ENCODE measurements at places on chromosomes 3 and 15.

GRCh38 chr3:98513091-98513511 is 9.6 kb downstream of the CLDND1 start:
- DNase-seq: no peak

- no peak for DNase-seq
Measured at GRCh38 chr15:22806664-22807063, 20.2 kb downstream of the NIPA1 start.

GRCh38 chr15:69224383-69224782 is 63.9 kb downstream of the GLCE start:
- DNase-seq: no peak

DNA sequence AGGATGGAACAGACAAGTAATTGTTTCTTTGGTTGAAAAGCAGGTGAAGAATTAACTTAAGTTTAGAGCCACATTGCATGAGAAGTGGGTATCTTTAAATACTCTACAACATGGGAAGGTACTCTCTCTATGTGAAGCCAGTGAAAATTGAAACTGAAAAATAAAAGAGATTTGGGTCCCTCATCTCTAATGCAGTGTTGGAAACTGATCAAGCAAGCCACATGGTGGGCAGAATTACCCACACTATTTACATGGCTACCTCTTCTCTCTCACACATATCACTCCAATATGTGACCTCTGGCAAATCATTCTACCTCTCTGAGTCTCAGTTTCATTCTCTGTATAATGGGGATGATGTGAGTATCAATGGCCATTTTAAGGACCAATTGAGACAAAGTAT is 339.0 kb downstream of the IL5RA start:
- no peak for DNase-seq

- DNase-seq: no peak
Measured at GRCh38 chr3:5250467-5251195, 63.1 kb downstream of the EDEM1 start.

- no peak for DNase-seq
Measured at GRCh38 chr3:39637807-39638206, 170.3 kb downstream of the MOBP start.

DNA sequence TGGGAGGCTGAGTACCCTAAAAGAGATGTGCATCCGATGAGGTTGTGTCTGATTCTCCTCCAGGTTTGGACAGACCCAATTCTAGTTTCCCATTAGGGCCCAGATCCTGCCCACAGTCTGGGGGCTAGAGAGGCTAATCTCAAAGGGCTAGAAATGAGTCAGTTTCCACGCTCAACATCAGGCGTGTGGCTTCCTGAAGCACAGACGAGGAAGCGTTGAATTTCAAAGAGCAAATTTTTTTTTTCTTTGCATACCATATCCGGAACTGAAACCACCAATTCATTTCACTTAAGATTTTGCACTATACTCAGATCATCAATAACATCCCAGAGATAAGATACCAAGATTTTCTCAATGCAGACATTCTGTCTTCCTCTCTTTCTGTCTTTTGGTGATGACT is 173.8 kb upstream of the BCL6 start:
- peak; percentile 80 for DNase-seq

DNA sequence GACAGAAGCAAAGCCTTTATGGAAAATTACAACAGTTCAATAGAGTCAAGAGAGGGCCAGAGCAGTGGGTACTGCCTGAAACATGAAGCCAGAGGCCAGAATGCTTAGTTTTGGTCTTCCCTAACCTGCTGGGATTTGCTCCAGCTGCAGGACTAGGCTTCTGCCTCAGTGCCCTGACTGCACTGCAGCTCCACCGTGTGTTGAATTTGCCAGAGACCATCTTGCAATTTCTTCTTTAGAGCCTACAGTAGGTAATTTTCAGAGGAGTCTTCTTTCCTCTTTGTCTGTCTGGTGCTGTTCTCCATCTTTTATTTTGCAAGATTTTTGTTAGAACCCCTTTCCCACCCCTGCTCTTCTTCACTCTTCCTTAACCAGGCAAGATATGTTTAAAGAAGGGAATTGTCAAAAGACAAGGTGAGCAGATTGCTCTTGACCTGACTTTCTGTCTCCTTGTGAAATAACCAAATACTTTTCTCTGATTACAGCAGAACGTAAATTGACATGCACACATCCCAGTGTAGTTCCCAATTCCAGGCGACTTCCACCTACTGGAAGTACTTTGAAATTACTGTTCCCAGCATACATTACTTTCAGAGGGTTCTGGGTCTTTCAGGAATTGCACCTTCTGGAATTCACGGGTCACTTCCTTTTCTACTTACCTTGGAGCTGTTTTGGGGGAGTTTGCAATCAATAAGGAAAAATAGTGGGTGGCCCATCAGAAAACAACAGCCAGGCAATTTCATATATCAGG is 161.2 kb downstream of the MINAR1 start:
- no peak for DNase-seq

GRCh38 chr15:76714950-76715349 is 190.2 kb downstream of the SCAPER start:
- no peak for DNase-seq

DNA sequence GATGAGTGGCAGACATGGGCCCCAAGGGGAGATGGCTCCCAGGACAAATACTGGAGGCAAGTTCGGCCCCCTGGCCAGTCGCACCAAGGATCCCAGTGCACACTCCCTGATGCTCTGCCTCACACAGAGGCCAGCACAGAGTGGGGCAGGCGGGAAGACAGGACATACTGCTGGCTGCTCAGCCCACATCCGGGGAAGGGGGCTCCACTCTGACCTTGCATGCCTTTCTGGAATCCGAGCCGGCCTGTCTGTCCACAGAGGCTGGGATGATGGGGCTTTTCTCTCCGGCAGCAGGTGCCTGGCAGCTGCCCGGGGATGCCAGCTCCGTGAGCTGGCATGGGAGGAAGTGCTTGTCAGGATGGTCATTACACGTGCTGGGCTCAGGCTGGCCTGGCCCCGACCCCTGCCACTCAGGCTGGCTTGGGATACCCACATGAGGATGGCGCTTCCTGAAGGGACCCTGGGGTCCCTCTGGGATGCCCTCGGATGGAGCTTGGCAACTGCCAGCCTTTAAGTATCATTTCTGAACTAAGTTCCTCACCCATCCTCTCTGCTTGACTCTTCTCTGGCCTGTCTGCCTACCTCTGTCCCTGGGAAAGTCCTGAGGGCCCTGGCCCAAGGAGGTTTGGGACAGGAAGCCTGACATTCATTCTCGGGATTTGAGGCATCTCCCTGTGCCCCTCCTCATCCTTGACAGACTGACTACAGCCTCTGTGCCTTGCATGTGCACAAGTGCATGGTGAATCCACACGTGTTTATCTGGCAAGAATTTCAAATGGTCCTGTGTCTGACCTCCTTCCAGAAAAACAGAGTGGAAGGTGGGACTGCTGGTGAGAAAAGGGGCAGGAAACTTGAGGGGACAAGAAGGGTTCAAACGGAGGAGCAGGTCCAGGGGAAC is 46.5 kb downstream of the EXOG start:
- no peak for DNase-seq

- DNase-seq: no peak
Measured at GRCh38 chr3:134328147-134328591, 46.1 kb downstream of the AMOTL2 start.

- no peak for DNase-seq
Measured at GRCh38 chr15:90563463-90563862, 33.7 kb downstream of the CRTC3 start.

DNA sequence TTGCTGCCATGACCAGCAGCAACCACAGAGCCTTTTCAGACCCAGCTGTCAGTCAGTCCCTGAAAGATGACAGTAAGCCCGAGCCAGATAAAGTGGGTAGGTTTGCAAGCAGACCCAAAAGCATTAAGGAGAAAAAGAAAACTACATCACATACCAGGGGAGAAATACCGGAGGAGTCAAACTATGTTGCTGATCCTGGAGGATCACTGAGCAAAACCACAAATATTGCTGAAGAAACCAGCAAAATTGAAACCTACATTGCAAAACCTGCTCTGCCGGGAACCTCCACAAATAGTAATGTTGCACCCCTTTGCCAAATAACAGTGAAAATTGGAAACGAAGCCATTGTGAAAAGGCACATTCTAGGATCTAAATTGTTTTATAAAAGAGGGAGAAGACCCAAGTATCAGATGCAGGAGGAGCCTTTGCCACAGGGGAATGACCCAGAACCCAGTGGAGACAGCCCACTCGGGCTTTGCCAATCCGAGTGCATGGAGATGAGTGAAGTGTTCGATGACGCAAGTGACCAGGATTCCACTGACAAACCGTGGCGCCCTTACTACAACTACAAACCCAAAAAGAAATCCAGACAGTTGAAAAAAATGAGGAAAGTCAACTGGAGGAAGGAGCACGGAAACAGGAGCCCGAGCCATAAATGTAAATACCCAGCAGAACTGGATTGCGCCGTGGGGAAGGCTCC is 42.1 kb upstream of the RASA2 start:
- no peak for DNase-seq

GRCh38 chr15:79394231-79394630 is 37.9 kb upstream of the MINAR1 start:
- no peak for DNase-seq

GRCh38 chr3:29065211-29065785 is 215.6 kb upstream of the RBMS3 start:
- no peak for DNase-seq

- DNase-seq: no peak
Measured at GRCh38 chr3:27521179-27521871, 37.1 kb upstream of the SLC4A7 start.

DNA sequence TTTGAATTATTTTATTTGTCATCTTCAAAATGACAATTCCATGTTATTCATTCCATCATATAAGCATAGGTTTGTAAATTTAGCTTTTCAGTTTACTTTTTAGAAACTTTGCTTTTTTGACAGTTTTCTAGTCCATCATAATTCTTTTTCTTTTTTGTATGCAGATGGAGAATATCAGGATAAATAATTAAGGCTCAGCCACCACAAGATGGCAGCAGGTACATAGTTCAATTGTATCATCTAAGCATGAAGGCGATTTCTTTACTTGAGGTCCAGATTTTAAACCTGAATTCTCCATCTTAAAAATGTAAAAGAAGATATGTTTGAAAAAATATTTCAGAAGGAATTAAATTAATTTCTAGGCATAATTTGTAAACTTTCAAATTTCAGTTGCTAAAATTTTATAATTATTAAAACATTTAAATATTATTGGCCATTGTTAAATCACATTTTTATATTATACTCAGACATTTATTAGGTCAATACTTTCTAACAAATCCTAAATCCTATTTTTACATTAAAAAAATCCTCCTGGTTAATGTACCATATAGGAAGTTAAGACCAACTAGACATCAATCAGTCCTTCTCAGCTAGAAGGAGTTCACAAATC is 15.1 kb downstream of the PLSCR5 start:
- peak; percentile 25 for DNase-seq

GRCh38 chr3:53713626-53714025 is 132.6 kb downstream of the CHDH start:
- no peak for DNase-seq

DNA sequence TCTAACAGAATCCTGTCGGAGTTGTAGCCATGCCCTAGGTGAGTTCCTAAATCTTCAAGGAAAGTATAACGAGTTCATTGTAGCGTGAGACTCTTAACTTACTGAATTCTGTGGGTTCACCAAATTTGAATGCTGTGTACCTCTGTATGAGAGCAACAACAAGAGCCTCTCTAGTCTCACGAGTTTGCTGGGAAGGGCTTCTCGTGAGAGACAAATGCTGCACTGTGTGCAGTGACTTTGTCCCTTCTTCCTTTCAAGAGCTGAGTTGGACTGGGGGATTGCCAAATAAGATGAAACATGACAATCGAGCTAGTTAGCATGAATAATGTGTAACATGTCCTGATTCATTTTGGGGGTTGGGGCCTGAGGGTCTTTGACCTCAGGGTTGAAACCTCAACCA is 32.2 kb downstream of the KAT2B start:
- no peak for DNase-seq

- DNase-seq: peak; percentile 51
Measured at GRCh38 chr3:147361454-147362420, 44.6 kb downstream of the ZIC4 start.

DNA sequence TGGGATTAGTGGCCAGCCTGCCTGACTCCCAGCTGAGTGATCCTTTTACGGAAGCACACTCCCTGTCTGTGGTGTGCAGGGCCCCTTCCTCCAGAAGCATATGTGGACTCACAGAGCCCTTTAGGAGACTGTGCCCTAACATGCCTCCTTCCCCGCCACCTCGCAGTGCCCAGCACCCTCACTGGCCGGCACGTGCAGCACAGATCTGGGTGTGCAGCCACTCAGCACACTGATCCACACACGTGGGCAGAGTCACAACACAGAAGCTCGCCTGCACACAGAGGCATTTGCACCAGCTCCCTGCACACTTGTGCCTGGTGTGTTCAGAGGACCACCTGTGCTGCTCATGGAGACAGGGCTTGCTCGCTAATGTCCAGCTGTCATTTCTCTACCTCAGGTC is 23.6 kb upstream of the CSPG4 start:
- DNase-seq: no peak

DNA sequence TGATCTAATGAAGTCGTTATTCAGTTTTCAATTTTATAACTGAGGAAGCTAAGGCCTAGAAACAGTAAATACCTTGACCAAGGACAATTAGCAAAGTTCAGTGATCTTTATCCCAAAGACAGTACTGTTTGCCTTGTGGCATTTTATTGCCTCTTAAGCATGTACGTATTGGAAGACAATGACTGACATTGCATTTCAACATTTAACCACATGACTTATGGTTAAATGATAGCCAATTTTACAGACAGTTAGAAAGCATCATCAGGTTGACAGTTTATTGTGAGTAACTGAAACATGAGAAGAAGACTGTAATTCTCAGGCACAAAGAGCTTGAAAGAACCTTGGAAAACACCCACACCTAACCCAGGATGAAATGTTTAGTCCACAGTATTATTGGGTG is 390.8 kb upstream of the ZNF385D start:
- no peak for DNase-seq

DNA sequence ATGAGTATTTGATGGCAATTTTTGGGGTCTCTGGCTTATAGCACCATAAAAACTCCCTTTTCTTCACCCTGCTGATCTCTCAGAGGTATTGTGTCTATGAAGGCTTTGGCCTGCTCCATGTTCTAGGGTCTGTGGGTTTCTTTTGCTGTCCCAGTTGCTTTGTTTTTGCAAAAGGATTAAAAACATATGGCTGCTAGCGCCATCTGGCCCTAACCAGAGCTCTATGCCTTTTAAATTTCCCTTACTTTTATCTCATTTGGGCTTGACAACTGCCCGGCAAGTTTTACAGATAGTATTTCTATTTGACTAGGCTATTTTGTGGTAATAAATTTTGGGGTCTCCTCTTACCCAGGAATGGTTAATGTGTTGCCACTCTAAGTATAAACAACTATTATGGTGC is 6.4 kb upstream of the GHRL start:
- no peak for DNase-seq

GRCh38 chr15:61112231-61112630 is 116.9 kb downstream of the RORA start:
- no peak for DNase-seq

Data from activated naive CD4-positive, alpha-beta T cell treated with anti-CD3 and anti-CD28 coated beads, Interleukin-2, amount 10 ng/mL, durations not matched to agents 7 days and 5 days (primary cell).